Uterus (tissue), 4 donors: ENCODE measurements at places on chromosomes 13 and 19.

- DNase-seq = no peak
Observed at GRCh38 chr19:55161571-55162322, 4.2 kb upstream of the TNNI3 start.

DNA sequence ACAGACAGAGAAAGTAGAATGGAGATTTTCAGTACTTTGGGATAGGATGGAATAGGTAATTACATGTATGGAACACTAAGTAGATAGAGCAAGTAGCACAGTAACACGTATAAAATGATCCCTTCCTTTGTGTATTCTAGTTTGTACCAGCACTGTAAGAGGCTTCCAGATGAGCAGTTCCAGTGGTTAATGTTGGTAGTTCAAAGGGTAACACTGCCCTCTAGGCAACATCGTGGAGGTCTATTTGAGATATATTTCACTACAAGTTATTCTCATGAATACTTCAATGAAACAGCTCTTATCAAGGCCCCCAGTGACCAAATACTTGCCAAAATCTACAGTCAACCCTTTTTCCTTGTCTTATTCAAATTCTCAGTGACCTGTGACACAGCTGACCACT, 13.5 kb upstream of the ZNF563 start:
- no peak for DNase-seq

GRCh38 chr13:52399046-52399445, 6.9 kb downstream of the THSD1 start:
- DNase-seq = no peak

- no peak for DNase-seq
Observed at GRCh38 chr13:28778308-28779215, 41.6 kb upstream of the MTUS2 start.

DNA sequence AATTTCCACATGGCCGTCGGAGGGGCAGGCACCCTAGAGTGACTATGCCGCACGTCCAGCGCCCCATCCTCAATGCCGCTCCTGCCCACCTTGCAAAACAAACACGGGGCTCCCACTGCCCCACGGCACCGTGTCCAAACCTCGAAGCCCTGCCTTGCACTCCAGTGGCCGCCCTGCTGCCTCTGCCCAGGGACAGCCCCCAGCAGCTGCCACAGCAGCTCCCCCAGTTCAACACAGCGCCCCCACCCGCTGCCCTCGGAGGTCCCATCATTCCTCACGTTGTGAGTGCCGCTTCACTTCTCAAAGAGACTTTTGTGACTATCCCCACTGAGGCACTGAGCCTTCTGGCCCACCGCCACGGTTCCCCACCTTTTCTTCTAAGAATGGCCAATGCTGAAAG, 22.3 kb upstream of the TMEM160 start:
- no peak for DNase-seq
